ENCODE measurements at places on chromosomes 7 and 10.

DNA sequence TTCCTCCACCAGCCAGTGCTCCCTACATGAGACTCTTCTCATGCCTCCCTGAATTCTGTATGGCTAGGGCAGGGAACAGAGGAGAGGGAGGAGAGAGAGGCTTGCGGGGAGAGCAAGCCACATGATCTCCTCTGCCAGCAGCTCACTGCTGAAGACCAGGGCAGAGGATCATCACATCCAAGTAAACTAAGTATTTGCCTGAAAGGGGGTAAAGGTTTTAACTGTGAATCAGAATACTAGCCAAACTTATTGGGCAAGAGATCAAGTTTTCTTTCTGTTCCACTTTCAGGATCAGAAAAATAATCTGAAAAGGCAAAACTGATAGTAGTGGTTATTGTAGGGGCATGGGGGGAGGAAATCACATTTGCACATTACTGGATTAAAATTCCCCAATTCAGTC, 17.8 kb upstream of the ERCC6 start:
- no peak for DNase-seq

DNA sequence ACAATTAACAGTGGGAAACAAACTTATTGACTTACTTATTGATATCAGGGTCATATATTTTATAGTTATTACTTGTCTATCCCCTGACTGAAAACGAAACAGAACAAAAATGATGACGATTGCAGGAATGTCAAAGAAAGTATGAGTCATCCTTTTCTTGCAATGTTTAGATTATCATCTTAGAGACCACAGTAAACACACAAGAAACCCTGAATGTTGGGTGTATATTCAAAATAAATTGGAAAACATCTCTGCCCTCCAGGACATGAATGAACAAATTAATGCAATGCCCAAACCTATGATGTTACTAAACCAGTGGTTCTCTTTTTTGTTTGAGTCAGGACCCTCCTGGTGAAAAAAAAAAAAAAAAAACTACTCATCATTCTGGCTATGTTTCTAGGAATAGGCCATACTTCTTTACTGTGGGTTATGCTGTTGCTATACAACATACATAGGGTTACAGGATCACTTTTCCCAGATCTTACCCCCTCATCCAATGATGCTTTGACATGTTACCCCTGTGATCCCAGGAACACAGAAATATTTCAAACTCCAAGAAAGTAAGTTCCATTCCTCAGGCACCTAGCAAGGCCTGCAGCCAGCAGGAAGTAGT, 623.4 kb upstream of the IGFBP3 start:
- no peak for DNase-seq

- no peak for DNase-seq
Observed at GRCh38 chr7:8973601-8974000, 540.2 kb downstream of the NXPH1 start.

DNA sequence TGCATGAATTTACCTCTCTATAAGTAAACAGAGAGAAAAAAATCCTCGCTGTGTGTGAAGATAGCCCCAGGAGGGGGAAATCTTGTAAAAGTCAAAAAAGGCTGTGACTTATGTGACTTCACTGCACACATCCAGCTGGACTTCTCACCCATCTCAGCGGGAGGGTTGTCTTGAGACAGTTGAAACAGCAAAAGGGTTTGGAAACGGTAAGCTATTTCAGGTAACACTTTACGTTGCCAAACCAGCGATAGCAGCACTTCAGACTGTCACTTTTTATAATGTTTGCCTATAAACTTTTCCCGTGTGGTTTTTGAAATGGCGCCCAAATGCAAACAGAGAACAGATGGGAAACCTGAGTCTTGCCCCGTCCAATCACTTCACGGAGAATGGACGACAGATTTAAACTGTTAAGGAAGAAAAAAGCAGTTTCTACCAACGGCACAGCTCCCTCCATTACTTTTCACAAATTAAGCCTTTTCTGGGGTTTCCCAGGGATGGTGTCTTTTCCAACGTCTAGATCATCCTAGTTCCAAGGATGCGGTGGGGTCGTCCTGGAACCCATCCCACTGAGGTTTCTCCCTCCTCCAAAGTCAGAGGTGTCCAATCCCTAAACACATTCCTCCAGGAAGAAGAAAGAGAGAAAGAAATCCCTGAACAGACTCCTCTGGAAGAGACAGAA, 25.2 kb downstream of the FGFR2 start:
- DNase-seq, result no peak

GRCh38 chr10:33975481-33975880, 641.0 kb upstream of the NRP1 start:
- DNase-seq, result no peak

DNA sequence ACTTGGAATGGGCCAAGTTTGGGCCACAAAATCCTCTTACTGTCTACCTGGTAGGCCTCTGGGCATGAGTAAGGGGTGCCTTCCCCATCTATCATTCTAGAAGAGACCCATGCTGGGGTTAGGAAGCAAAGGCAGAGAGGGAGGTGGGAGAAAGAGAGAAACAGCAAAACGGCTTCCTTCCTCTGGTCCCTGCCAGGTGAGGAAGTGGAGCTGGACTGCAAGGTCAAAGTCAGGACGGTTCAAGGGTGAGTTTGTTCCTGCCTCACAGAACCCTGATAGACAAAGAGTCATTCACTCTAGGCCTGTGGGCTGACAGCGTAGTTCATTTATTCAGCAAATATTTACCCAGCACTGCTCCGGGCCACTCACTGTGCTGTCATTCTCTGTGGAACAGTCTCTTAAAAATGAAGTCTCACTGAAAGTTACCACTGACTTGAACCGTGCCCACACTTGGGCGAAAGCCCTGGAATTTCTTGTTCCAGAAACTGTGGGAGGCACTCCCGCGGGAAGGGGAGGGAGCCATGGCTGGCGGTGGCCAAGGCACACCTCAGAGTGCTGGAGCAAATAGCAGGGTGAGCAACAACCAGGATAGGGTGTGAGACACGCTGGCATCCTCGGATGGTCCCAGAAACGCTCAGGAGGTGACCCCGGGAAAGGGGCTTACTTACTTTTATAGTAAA, 26.2 kb upstream of the ECHDC3 start:
- DNase-seq, result no peak

All from GM06990 (cell line).